ENCODE measurements at places on chromosomes 2 and 18.
A peak's percentile ranks its signal among the peaks of the same experiment; 100 is the strongest.

DNA sequence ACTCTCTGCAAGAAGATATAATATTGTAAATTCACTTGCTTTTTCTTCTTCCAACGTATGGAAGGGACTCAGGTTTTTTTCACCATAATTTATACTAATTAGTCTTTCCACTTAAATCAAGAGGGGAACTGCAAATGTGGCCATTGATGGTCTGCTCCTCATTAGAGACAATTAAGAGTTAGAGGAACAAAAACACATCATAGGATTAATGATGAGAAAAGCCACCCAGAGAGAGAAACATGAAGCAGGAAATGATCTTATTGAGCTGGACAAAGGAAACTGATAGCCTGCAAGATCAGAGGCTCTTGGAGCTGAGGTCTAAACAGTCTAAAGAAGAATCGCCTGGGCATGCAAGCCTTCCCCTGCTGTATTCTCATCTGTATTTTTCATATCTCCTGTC is 151.2 kb upstream of the NRP2 start:
- DNase-seq: no peak

- no peak for DNase-seq
Measured at GRCh38 chr2:227597036-227597435, 1.7 kb upstream of the SCYGR2 start.

- DNase-seq: no peak
Measured at GRCh38 chr2:210250622-210251021, 25.4 kb upstream of the ACADL start.

- DNase-seq: no peak
Measured at GRCh38 chr2:134628453-134628852, 90.3 kb downstream of the TMEM163 start.

DNA sequence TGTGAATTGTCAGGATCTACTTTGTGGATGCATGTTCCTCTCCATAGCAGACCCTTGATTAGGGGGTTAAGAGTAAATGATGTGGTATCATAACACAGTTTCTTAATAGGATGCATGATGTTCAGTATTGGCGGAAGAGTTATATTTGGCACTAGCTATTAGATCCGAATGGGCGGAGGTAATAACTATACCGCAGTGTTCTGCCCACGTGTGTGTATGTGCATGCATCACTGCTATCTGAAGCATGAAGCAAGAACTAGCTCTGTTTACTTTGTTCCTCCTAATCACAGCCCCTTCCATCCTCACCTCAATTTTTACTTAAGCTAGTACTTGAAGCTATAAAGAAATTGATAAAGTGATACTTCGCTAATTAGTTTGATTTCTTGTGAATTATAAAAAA is 159.6 kb upstream of the NOSTRIN start:
- DNase-seq: no peak

GRCh38 chr18:9740071-9740470 is 32.0 kb downstream of the RAB31 start:
- no peak for DNase-seq

DNA sequence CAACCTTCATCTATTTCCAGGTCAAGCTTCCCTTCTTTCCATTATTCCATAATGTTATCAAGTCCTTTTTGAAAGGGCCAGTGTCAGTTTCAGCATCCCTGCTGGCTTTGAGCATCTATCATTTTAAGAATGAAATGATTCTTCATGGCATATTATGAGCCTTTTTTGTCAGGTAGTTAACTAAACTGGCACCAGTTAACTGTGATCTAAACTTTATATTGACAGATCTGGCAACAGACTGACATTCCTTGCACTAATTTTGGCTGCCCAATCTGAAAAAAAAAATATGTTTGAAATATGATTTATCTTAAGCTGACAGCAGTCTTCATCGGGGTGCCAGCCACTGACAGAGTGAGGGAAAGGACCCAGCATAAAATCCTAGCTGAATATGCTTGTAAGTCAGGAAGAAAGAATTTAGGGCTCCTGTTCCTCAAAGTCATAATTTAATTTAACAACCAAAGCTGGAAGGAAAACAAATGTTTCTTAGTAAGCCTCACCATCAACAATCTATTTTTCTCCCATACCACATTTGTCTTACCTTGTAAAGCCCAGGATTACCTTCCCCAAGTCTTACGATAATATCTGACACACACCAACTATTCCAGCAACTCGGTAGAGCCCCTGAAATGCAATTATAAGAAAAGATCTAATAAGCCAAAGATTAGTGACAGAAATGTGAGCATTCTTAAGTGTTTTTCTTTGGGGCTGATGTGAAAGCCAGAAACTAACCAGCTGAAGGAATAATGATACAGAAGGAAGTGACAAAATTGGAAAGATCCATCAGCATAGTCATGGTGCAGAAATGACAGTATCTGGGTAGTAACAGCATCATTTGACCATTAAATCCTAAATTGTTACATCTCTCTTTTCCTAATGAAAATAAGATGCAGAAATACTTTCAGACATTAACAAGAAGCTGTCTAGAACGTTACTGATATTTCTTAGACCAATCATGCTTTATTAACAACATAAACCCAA is 228.1 kb downstream of the RBM43 start:
- no peak for DNase-seq

DNA sequence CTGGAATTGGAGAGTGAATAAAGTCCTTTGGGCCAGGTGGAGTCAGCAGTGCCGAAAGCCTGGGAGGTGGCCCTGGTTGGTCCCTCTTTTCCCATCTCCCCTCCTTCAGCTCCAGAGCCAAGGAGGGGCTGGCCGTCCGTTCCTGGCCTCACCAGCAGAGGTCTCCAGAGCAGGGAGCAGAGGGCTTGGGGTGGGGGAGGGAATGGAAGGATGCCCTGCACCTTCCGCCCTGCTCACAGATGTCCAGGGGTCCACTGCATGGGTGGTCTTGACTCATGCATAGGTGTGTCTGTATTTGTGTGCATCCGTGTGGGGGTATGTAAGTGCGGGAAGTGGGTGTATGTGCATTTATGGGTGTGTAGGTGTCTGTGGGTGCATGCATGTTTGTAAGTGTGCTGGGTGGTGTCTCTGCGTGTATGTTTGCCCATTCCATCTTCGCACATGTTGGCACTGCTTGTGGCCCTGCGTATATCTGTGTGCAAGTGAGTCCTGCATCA is 201.8 kb downstream of the ZFP36L2 start:
- DNase-seq: no peak

DNA sequence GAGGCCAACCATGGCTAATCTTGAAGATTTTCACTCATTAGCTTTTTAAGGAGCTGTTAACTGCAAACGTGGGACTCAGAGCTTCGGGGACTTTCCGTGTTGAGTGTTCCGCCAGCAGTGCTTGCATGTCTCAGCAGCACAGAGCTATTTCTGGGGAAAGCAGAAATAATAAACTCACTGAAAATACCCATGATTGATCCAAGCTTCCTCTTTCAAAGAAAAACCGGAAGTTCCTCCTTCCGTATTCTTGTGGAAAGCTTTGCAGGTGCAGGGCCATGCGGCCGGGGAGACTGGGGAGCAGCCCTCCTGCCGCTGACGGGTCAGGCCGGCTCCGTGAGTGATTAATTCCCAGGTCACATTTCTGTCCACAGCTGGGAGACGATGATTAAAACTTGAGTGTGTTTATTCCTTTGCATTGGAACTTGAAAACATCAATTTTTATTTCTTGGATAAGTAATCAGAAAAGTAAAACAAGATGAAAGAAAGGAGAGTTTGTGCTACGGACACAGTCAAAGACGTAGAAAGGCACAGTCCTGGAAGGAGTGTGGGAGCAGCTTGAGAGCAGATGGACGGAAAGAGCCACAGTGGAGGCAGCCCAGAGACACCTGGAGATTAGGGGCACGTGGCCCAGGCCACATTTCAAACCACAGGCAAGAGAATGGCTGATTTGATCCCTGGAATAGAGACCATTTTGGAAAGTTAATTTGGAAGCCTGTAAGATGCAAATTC is 54.2 kb upstream of the CTDP1 start:
- DNase-seq: no peak

GRCh38 chr2:121137571-121137970 is 147.4 kb downstream of the TFCP2L1 start:
- no peak for DNase-seq

GRCh38 chr18:13570856-13571495 is 155.4 kb downstream of the FAM210A start:
- DNase-seq: no peak

DNA sequence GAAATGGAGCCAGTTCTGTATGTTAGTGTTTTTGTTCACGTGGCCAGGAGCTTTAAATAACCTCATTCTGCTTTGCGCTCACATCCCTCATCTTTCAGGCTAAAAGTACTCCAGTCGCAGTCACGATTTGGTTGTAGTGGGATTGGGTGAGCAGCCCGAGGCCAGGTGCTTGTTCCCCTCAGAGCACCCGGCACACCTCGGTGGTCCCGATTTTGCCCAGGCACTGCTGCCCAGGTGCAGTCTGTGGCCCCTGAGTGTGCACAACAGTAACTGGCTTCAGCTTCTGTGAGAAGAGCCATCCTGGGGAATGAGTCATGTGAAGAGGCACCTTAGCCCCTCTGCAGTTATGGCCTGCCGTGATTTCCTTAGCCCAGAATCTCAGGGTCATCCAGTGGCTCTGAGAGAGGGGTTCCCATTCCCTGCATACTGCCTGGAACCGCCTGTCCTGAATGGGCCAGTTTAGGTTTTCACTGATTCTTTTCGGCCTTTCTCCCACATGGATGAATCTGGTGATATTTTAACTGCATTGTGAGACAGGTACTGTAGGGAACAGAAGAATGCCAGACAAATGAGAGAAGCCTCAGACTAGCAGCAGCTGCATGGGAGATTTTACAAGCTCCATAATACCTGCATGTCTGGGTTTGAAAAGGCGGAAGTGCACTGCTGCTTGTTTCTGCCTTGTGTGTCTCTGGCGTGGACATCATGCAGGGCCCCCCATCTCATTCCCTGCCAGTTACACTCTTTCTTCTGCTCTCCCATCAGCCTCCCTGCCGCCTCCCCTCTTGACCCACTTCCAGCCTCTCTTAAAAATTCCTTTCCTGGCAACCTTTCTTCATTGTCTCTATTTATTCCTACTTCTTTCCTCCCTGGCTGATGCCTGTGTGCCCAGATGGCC is 33.5 kb downstream of the IMPA2 start:
- no peak for DNase-seq

- no peak for DNase-seq
Measured at GRCh38 chr2:169090133-169090820, 20.9 kb downstream of the DHRS9 start.

DNA sequence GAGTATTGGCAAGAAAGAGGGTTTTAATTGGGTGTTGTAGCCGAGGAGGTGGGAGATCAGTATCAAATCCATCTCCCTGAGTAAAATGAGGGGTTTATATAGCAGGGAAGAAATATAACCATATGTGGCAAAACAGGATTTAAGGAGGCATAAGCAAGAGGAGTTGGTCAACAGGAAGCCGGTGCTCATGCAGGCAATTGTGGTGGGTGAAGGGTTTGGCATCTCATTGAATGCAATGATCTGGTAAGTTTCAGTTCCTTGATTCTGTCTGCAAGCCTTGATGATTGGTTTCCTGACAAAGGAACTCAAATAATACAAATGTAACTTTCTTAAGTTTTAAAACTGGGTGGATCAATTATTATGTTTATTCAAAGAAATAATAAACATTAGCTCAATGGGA is 564.4 kb upstream of the LINC00305 start:
- no peak for DNase-seq

GRCh38 chr2:157899125-157899839 is 23.2 kb upstream of the ACVR1 start:
- peak; percentile 37 for DNase-seq

GRCh38 chr18:22399949-22400348 is 17.8 kb downstream of the CTAGE1 start:
- DNase-seq: no peak

DNA sequence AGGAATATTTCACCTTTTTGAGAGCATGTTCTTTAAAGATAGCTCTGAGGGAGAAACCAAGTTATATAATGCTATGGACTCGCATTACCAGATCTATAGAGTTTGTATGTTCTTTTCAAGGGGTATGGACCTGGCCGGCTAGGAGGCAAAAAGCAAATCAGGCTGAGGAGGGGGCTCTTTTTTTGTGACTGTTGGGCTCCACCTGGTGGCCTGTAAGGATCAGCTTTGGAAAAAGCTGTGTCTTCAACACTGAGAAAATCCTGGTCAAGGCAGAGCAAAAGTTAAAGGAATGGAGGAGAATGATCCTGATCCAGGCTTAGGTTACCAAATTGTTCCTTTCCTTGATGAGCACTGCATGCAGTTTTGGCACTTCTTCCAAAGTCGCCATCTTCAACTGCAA is 180.5 kb downstream of the DIS3L2 start:
- DNase-seq: no peak

GRCh38 chr18:9437021-9437437 is 38.3 kb upstream of the RALBP1 start:
- DNase-seq: no peak

- DNase-seq: no peak
Measured at GRCh38 chr2:79876430-79876829, 363.6 kb downstream of the CTNNA2 start.

GRCh38 chr2:15764683-15765011 is 173.0 kb downstream of the DDX1 start:
- DNase-seq: no peak

GRCh38 chr2:214019973-214020345 is 390.9 kb upstream of the VWC2L start:
- no peak for DNase-seq

- no peak for DNase-seq
Measured at GRCh38 chr2:167966937-167967913, 280.2 kb downstream of the STK39 start.

GRCh38 chr18:59900222-59901128 is 679 bp downstream of the PMAIP1 start:
- DNase-seq: peak; percentile 74

GRCh38 chr2:40439473-40439872 is 12.4 kb downstream of the SLC8A1 start:
- DNase-seq: no peak

DNA sequence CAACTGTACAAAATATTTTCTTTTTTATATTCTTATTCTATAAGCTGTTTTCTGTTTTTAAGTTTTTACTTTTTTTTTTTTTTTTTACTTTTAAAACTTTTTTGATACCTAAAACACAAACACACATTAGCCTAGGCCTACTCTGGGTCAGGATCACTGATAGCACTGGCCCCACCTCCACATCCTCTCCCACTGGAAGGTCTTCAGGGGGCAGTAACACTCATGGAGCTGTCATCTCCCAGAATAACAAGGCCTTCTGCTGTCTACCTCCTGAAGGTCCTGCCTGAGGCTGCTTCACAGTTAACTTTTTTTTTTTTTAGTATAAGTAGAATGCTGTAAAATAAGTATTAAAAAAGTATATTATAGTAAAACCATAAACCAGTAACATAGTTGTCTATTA is 415.1 kb downstream of the PTPRM start:
- DNase-seq: no peak

DNA sequence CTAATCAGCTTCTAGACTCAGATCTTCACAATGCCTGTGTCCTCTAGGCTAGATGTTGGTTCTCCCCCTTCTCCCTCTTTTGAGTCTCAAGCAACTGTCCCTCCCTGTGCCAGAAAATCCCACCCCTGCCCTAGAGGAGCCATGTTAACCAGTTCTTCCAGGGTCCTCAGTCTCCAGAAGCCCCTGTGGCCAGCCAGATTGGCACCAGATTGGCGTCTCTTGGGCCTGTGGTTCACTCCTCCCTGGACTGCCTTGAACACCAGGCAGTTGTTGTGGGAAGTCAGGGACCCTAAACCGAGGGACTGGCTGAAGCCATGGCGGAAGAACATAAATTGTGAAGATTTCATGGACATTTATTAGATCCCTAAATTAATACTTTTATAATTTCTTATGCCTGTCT is 36.6 kb downstream of the CYP26B1 start:
- DNase-seq: no peak

- DNase-seq: no peak
Measured at GRCh38 chr2:120224256-120224655, 1.1 kb upstream of the TMEM185B start.
